ENCODE measurements at places on chromosomes 11 and 22.

DNA sequence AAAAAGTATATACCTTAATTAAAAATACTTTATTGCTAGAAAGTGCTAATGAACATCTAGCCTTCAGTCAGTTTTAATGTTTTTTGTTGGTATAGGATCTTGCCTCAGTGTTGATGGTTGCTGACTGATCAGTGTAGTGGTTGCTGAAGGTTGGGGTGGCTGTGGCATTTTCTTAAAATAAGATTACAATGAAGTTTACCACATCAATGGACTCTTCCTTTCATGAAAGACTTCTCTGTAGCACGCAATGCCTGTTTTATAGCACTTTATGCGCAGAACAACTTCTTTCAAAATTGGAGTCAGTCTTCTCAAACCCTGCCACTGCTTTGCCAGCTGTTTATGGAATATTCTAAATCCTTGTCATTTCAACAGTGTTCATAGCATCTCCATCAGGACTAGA, 50.6 kb downstream of the LDLRAD3 start:
- DNase-seq: no peak

DNA sequence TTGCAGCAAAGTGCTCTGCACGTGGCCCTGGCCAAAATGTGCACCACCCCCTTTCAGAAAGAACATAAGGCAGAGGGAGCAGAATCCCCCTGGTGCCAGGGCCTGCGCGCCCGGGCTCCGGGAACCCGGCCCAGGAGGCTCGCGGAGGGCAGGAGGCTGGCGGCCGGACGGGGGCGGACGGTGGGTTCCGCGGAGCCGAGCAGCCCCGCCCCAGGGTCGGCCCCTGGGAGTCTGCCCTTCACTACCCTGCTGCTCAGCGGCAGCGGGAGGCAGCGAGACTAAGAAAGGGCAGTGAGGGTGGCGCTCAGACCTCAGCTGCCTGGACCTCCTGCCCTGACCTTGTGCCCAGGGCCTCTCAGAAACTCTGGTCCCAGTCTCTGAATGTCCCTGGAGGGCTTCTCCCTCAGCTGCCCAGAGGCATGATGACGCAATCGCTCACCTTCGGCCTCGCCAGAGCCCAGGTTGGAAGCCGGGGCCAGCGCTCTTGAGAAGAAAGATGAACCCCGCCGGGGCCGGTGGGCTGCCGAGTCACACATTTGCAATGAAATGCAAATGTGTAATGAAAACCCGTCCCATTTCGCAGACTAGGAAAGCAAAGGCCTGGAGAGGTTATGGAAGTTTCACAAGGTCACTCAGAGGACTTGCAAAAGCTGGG, 1.1 kb upstream of the CLMP start:
- no peak for DNase-seq

DNA sequence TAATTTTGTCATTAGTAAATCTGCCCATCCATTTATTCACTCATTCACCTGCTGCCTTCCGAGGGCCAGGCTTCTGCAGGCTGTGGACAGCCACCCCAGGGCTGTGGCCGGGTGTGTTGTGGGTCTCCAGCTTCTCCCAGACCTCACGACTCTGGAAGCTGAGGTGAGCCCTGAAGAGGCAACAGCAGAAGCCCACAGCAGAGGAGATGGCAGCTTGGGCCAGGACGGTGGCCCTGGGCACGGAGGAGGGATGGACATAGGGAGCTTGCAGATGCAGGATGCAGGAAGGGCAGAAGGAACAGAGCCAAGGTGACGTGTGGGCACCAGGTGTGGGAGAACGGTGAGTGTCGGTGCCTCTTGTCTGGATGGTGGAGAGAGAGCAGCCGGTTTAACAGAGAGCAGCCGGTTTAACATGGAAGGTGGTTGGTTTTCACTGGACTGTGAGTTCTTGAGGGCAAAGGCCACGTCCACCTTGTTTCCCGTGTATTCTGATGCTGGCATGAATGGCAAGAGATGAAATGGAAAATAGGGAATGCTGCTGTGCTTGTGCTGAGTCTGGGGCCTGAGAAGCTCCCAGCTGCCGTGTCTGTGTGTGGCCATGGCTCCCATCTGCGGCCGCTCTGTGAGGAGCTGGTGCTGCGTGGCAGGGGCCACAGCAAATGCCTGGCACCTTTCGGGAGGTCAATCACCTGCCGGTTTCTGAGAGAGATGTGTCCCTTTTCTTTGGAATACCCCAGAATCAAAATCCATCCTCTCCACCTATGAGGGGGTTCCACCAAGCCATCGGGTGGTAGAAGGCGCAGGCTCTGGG, 669.9 kb downstream of the BRD1 start:
- DNase-seq: no peak

- no peak for DNase-seq
Observed at GRCh38 chr11:44627911-44628729, 62.7 kb downstream of the CD82 start.

DNA sequence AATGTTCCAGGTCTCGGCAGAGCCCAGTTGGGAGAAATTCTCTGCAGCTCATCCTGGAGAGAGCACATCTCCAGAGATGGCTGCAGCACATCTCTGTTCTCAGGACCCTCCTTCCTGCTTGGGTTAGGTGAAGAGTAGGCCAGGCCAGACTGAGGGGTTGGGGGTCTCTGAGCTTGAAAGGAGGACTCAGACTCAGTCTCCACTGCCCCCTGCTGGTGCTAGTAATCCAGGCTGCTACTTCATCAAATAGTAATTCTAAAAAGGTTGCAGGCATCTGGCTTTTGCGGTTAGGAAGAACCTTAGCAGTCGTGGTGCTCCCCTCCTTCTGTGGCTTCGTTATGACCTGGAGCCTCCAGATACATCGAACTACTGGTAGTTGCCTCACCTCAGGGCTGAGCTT, 9.7 kb downstream of the TUB start:
- DNase-seq: no peak

- DNase-seq: no peak
Observed at GRCh38 chr11:115249061-115249578, 255.1 kb downstream of the CADM1 start.
